Muscle of arm (tissue), 14 donors: ENCODE measurements at places on chromosomes 4 and X. TPM values are rescaled to one million over a fixed set of nuclear protein-coding genes. Genes with fewer than 3 reads are reported as not detected.

DNA sequence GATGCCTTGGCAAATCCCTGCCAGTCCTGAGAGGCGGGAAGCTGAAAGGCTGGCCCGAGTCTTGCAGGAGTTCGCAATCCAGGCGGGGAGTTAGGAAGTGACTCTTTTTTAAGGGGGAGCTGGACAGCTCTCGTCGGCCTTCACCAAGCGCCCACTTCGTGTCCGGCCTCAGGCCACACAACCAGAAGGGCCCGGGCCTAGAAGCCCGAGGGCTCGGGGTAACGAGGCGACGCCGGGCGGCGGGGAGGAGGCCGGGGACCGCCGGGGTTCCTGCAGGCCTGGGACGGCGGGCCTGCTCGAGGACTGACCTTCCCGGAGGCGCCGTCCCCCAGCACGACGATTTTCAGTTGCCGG is 395 bp downstream of the RAB28 start:
- DNase-seq, result peak; percentile 63

Gene ASB5
- polyA plus RNA-seq, result 93.2 TPM

- DNase-seq, result no peak
Observed at GRCh38 chrX:96455078-96455477, 229.6 kb upstream of the DIAPH2 start.

DNA sequence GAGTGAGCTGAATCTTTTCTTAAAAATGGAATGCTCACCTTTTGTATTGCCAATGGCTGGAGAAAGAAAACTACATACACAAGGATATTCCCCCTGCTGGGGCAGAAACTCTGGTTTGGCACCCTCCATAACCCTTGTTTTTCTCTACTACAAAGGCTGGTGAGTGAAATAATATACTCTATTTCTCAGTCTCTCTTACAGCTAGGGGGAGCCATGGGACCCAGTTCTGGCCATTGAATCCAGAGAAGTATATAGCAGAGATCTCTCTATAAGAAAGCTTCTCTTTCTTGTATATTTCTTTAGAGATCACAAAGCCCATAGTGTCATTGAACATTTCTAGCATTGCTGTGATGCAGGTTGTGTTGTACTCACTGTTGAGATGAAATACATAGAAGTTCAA is 49.8 kb downstream of the SMPX start:
- no peak for DNase-seq

Gene LRPAP1
- 82.8 TPM for polyA plus RNA-seq

- DNase-seq, result peak; percentile 38
Observed at GRCh38 chrX:31497086-31497485, 425.2 kb upstream of the FTHL17 start.

DNA sequence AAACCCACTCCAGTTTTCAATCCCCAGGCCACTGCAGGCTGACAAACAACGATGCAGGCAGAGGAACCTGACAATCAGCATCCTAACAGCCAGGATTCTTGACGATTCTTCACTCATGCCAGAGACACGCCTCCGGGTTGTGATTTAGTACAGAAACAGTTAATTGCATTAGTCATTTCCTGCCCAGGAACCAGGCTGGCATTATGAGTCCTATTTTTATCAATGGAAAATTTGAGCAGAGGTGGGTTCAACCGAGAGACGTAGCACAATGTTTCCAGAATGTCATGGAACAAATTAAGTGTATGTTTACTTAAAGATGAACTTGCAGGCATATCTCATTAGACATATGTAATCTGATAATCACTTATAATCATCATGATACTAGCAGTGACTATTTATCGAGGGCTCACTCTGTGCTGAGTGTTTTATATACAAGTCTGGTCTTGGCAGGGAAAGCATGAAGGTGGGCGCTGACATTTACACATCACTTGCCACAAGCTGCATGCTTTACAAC is 159.7 kb downstream of the NSUN7 start:
- no peak for DNase-seq

Gene CPEB2
- 6.0 TPM for polyA plus RNA-seq

Gene IL1RAPL1
- polyA plus RNA-seq, result 1.1 TPM

DNA sequence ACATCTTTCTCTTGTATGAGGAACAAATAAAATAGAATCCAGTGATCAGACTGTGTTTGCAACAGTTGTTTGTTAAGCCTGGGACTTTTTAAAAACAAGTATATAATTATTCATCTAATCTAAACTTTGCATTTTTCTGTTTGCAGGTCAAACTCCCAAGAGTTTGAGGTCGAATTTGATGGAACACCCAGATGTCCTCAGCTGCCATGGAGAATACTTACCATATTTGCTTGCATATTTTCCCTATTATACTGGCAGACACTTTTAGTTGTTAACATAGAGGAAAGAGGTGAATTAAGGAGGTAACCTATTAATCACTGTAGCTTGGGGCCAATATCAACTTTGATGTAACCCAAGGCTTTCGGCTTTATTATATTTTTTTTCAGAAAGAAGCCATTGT is 401.5 kb upstream of the DIPK2B start:
- no peak for DNase-seq

Gene CCDC120
- 12.4 TPM for polyA plus RNA-seq

Gene FATE1
- polyA plus RNA-seq, result 1.8 TPM

GRCh38 chr4:108287834-108288413 is 119.2 kb upstream of the LEF1 start:
- DNase-seq, result no peak

- DNase-seq, result no peak
Observed at GRCh38 chr4:62899646-62900364, 1509.4 kb downstream of the TECRL start.

DNA sequence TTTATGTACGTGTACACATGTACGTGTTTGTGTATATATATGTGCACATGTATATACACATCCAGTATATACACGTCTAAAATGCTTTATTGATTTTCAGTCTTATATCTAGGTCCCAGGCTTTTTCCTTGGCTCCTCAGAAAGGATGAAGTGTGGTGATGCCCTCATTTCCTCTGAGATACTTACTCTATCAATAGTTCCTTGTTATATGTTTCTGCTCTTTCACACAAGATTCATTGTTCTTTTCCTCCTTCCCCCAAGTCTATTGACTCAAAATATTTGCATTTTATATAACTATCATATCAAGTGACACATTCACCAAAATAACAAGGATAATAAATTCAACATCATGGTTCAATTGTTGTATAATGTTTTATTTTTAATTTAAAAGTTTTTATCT is 359.2 kb downstream of the EPHA5 start:
- DNase-seq, result no peak

DNA sequence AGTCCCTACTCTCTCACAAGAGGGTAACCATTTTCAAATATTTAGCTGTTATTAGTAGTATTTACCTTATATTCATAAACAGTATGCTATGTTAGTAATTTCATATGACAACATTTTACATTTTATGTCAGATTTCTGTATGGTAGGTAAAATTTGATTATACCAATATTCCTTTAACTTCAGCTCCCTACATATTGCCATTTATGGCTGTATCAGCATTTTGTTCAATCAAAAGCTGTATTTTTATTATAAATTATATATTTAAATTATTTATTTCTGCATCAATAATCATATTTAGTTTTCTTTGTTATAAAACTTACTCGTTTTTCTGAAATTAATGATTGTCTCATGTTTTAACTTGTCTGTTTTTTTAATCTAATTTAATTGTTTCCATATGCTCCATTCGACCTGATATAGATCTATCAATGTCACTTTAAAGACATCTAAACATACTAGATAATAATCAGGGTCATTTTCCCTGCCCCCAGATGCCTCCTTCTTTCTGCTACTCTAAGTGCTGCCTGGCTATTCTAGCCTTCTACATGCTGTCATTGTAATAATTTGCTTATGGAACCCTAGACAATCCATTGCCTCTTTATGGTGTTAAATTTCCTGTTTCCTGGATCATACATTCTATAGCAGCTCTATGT is 1976.7 kb upstream of the ADGRL3 start:
- DNase-seq, result no peak

Gene XG
- polyA plus RNA-seq, result 4.6 TPM

GRCh38 chr4:185134307-185134869 is 8.7 kb upstream of the SLC25A4 start:
- peak; percentile 50 for DNase-seq

Gene SSX1
- not detected for polyA plus RNA-seq

DNA sequence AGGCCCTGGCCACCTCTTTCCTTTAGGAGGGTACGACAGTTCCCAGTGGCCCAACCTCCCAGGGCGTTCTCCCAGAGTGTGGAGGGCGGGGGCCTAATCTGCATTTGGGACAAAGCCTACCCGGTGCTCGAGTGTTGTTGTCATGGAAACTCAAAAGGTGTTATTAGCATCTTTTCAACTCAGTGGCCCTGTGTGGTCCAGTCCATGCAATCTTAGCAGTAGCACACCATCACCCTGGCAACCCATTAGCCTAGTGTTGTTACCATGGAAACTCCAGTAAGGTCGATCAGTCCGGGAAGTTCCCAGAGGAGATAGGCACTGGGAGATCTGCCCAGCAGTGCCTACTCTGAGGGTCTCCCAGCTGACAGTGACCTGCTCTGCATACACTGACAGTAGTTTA is 20.2 kb downstream of the APLN start:
- no peak for DNase-seq

- no peak for DNase-seq
Observed at GRCh38 chrX:17597836-17598439, 139.4 kb upstream of the SCML1 start.

GRCh38 chrX:79300856-79301255 is 66.3 kb downstream of the ITM2A start:
- no peak for DNase-seq

- no peak for DNase-seq
Observed at GRCh38 chrX:50430917-50431575, 39.6 kb downstream of the DGKK start.

Gene KLKB1
- 0.41 TPM for polyA plus RNA-seq

DNA sequence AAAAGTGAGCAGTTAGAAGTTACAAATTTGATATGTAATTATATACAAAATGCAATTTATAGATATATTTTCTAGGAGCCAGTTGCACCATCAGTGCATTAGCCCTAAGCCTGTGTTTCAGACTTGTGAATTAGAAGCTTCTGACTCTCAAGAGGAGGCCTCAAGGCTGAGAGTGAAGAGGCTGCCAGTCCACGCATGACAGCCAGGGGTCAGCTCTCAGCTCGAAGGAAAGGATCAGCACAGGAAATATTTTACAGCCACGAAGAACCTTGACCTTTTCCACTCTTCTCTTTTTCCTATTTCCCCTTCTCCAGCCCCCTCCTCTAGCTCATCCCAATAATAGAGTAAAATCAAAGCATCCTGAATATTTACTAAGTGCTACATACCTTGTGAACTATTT is 642.4 kb downstream of the TRIML1 start:
- DNase-seq, result no peak

DNA sequence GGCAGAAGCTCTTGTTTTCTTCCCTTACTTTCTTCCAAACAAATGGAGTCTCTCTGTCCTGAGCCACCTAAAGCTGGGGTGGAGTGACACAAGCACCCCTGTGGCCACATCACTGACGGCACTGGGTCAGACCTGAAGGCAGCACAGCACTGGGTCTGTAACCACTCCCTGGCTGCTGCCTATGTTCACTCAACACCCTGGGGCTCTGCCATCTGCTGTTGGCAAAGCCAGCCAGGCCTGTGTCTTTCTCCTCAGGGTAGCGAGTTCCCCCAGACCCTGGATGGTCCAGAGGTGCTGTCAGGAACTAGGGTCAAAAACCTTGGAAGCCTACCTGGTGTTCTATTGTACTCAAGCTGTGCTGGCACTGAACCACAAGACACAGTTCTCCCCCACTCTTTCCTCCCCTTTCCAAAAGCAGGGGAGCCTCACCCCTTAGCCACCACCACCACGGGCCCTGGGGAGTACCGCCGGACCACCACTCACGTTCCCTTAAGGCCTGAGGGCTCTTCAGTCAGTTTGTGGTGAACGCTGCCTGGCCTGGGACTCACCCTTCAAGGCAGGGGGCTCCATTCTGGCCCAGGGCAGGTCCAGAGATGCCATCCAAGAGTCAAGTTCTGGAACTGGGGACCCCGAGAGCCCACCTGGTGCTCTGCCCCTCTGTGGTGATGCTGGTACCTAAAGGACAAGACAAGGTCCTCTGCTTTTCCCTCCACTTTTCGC is 31.5 kb downstream of the TMEM271 start:
- DNase-seq, result no peak

DNA sequence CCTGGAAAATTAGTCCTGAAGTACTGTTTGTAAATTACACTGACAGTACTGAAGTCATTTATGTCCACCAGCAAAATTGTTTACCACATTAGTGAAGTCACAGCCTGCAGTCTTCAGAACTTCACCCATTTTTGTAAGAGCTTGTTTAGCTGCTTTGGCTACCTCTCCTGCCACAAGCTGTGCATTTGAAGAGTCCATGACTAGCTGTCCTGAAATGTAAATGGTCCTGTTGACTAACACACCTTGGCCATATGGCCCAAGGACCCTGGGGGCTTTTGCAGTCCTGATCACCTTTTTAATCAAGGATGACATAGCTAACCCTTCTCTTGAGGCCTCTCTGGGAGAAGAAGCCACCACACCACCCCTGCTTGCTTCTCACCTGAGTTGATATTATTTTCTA is 21.4 kb upstream of the ZNF518B start:
- no peak for DNase-seq

DNA sequence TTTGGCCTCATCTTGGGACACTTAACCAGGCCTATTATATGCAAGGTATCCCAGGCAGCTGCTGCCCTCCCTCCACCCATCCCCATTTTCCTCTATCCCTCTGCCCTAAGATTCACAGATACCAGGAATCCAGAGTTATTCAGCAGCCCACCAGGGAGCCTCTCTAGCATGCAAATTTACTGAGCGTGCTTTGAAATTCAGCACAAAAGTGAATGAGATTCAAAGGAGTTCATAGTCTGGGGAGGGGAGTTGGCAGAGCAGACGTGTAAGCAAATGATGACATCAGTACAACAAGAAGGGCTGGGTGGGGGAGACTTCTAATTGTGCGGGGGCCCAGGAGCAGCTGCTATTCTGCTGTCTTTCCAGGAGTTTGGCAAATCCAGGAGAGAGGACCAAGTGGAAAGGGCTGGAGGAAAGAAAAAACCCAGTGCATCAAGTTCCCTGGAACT is 1.7 kb upstream of the MTM1 start:
- DNase-seq, result peak; percentile 3

DNA sequence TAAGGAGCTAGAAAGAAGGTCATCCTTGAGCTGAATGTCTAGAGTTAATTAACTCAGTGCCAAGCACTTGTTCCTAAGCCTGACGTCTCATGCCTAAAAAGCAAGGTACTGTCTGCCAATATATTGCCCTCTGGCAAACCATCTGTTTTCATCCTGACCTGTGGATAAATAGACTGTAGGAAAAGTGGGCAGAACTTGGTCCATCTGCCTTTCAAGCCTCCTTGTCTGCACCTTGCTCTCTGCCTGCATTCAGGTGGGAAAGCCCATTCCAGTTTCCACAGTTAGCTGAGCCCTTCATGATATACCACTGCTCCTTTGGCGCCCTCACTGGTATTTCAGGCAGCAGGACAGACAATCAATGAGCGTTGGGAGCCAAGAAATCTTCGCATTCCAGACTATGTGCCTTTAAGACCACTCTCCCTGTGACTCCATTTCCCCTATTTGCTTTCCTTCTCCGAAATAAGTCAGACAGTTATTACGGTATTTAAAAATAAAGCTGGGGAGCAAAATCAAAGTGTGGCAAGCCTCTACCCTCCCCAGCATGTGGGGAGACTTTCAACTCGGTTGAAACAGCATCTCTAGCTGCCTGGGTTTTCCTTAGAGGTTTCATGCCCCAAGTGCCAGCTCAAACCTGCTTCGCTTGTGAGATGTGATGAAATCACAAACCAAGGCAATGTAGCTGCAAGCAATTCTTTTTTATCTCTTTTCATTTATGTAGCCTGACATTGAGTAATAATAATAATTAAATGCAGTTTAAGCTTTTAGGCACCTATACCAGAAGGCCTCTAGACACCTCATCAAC is 2.5 kb upstream of the CCDC149 start:
- DNase-seq, result no peak

Gene HHIP
- 5.6 TPM for polyA plus RNA-seq

GRCh38 chrX:123590842-123591486 is 141.9 kb downstream of the THOC2 start:
- no peak for DNase-seq

- peak; percentile 34 for DNase-seq
Observed at GRCh38 chr4:67393699-67394281, 151.5 kb downstream of the CENPC start.
